ENCODE measurements at places on chromosomes 7 and 10. TPM values are rescaled to one million over a fixed set of nuclear protein-coding genes. Genes with fewer than 3 reads are reported as not detected.

TAF6 gene
- polyA plus RNA-seq = 31.6 TPM

HOGA1 gene
- 0.78 TPM for polyA plus RNA-seq

FAM25C gene
- not detected for polyA plus RNA-seq

TMEM176B gene
- polyA plus RNA-seq = 10.2 TPM

ADIRF gene
- polyA plus RNA-seq = 2.0 TPM

MMRN2 gene
- 23.5 TPM for polyA plus RNA-seq

PCLO gene
- 0.37 TPM for polyA plus RNA-seq

AGAP3 gene
- 77.9 TPM for polyA plus RNA-seq

SAMD9L gene
- polyA plus RNA-seq = 5.2 TPM

NPC1L1 gene
- polyA plus RNA-seq = 0.11 TPM

MYH16 gene
- polyA plus RNA-seq = 0.28 TPM

VPS37D gene
- polyA plus RNA-seq = 3.9 TPM

TCAF1 gene
- polyA plus RNA-seq = 104 TPM

TBX20 gene
- polyA plus RNA-seq = not detected

SLC4A2 gene
- polyA plus RNA-seq = 70.0 TPM

ICA1 gene
- 3.7 TPM for polyA plus RNA-seq

AS3MT gene
- 11.1 TPM for polyA plus RNA-seq

C10orf90 gene
- 0.80 TPM for polyA plus RNA-seq

CTAGE4 gene
- polyA plus RNA-seq = not detected

SPDYE2 gene
- polyA plus RNA-seq = 0.70 TPM

VSIR gene
- 33.9 TPM for polyA plus RNA-seq

CLDN3 gene
- polyA plus RNA-seq = 0.21 TPM

FKBP6 gene
- 0.57 TPM for polyA plus RNA-seq

ABLIM1 gene
- polyA plus RNA-seq = 62.7 TPM

CPA2 gene
- polyA plus RNA-seq = 4.5 TPM

CPEB3 gene
- 3.3 TPM for polyA plus RNA-seq

SAP25 gene
- 8.3 TPM for polyA plus RNA-seq

DNTT gene
- polyA plus RNA-seq = 0.20 TPM

PILRA gene
- polyA plus RNA-seq = 2.3 TPM

LRRC4 gene
- 3.0 TPM for polyA plus RNA-seq

TRPV6 gene
- not detected for polyA plus RNA-seq

ZC3HAV1L gene
- polyA plus RNA-seq = 19.8 TPM

NPFFR1 gene
- 0.03 TPM for polyA plus RNA-seq

SFMBT2 gene
- polyA plus RNA-seq = 6.1 TPM

PDE6C gene
- polyA plus RNA-seq = 0.75 TPM

FAM25G gene
- polyA plus RNA-seq = not detected

SLC18A3 gene
- polyA plus RNA-seq = not detected

SCART1 gene
- polyA plus RNA-seq = 1.9 TPM

PARD3 gene
- polyA plus RNA-seq = 52.6 TPM

PAX4 gene
- polyA plus RNA-seq = not detected

CFAP70 gene
- polyA plus RNA-seq = 2.6 TPM

FAM170B gene
- 0.16 TPM for polyA plus RNA-seq

TAS2R3 gene
- 0.53 TPM for polyA plus RNA-seq

PPP1R9A gene
- polyA plus RNA-seq = 24.8 TPM

CDNF gene
- 2.2 TPM for polyA plus RNA-seq

DDX50 gene
- 43.1 TPM for polyA plus RNA-seq

TDRD1 gene
- polyA plus RNA-seq = 0.05 TPM

CUZD1 gene
- polyA plus RNA-seq = 1.3 TPM

Measured in muscle of leg (tissue), 16 donors.